ENCODE measurements at places on chromosomes 7 and 10.
A peak's percentile ranks its signal among the peaks of the same experiment; 100 is the strongest.

GRCh38 chr10:103498936-103499638 lies 5.6 kb downstream of the NEURL1 start:
- no peak for DNase-seq

- DNase-seq: peak; percentile 29
Observed at GRCh38 chr10:87761153-87761552, 56.9 kb downstream of the ATAD1 start.

- DNase-seq: no peak
Observed at GRCh38 chr10:125014836-125015355, 73.0 kb downstream of the ZRANB1 start.

DNA sequence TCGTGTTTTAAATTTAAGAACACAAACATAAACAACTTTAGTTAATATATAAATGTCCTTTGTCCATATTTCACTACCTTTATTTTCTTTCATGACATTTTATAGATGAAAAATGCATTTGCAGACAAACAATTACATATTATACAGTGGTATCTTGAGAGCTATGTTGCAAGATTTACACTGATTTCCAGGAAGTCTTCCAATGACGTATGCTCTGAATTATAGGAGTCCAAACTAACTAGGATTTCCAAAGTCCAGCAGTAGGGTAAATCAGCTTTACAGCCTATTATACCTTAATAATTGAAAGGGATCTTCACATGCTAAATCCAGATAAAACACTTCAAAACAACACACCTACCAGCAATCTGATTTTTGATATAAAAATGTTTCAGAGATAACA lies 69.4 kb downstream of the HYCC1 start:
- DNase-seq: no peak

- DNase-seq: no peak
Observed at GRCh38 chr10:89454561-89455347, 40.4 kb downstream of the IFIT5 start.

DNA sequence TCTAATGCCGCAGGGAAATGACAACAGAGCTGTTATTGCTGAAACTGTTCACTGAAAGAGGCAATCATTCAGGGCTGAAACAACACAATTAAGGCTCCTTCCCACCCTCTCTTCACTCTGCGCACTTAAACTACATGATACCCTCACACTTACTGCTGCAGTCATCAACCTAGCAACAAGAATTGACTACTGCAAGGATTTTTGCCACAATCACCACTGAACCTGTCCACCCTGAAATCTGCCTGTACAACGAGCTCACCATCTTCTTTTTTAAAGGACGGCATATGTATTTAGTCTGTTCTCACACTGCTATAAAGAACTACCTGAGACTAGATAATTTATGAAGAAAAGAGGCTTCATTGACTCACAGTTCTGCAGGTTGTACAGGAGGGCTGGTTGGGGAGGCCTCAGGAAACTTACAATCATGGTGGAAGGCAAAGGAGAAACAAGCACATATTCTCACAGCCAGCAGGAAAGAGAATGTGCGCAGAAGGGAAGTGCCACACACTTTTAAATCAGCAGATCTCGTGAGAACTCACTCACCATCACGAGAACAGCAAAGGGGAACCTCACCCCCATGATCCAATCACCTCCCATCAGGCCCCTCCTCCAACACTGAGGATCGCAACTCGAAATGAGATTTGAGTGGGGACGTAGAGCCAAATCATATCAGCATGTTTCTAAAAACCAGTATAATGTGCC lies 131.7 kb downstream of the SORCS1 start:
- DNase-seq: no peak

DNA sequence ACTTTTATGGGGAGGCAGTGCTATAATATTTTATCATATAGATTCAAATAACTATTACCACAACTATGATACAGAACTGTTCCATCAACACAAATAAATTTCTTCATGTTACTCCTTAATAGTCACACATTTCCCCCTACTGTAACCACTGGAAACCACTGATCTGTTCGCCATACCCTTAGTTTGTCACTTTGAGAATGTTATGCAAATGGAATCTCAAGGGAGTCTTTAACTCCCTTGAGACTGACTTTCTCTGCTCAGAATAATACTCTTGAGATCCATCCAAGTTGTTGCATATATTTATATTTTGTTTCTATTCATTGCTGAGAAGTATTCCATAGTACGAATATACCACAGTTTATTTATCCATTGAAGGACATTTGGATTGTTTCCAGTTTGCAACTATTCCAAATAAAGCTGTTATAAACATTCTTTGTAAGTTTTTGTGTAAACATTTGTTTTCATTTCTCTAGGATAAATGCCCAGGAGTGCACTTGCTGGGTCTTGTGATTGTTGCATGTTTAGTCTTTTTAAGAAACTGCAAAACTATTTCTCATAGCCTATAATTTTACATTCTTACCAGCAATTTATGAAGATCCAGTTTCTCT lies 19.7 kb upstream of the PON2 start:
- DNase-seq: no peak

- DNase-seq: no peak
Observed at GRCh38 chr10:86244297-86245014, 122.1 kb downstream of the GRID1 start.

DNA sequence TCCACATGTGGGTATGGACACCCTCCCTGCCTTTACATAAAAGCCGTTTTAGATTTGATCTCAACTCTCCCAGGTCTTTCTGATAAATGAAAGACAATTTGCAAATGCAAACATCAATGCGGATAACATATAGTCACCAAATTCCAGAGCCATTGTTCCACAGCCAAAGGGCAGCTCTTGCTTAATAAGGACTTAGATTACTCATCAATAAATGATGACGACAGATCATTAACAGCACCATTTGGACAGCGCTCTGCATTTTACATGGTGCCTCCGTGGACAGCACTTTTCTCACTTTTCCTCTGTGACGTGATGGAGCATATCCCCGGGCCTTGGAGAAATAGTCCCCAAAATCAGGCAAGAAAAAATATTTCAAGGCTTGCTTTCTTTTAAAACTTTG lies 370.3 kb upstream of the CELF2 start:
- no peak for DNase-seq

GRCh38 chr7:79790656-79791262 lies 337.3 kb upstream of the MAGI2 start:
- no peak for DNase-seq

DNA sequence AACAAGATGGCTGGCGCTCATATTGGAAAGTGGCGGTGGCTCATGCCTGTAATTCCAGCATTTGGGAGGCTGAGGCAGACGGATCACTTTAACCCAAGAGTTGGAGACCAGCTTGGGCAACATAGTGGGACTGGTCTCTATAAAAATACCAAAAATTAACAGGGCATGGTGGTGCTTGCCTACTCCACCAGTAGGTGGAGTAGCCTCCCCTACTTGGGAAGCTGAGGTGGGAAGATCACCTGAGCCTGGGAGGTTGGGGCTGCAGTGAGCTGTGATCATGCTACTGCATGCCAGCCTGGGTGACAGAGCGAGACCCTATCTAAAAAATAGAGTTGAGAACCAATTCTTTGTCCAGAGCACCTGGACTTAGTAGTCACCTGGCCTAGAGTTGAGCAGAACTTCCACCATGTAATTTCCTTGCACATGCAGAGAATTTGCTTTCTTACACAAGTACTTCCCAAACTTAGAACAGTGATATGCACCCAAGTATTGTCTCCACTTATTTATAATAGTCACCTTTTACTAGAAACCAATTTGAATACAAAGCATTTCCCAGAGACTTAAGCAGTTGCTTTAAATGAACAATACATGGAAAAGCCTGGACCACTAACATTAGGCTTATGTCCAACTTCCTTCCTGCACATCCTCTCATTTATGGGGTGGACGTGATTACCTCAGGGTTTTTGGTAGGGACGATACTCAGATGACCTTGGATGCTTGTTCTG lies 15.9 kb downstream of the LAMB4 start:
- no peak for DNase-seq
